ENCODE measurements at places on chromosomes 6 and 20. TPM values are rescaled to one million over a fixed set of nuclear protein-coding genes. Genes with fewer than 3 reads are reported as not detected.

NT5E gene
- total RNA-seq: 509 TPM

MOG gene
- not detected for total RNA-seq

PRR18 gene
- total RNA-seq: not detected

MUC22 gene
- not detected for total RNA-seq

TRMT11 gene
- 19.4 TPM for total RNA-seq

CST4 gene
- total RNA-seq: 0.31 TPM

APOBEC2 gene
- total RNA-seq: not detected

DNAJC5 gene
- total RNA-seq: 61.3 TPM

ZNF311 gene
- 1.3 TPM for total RNA-seq

Measured in aortic smooth muscle cell (primary cell).